ENCODE measurements at places on chromosomes 3 and 15.

- H3K4me1 ChIP-seq: no peaks in the 10 kb centered on the region
- H3K27me3 ChIP-seq: no peaks in the 10 kb centered on the region
- H3K4me3 ChIP-seq: no peak overlapping the region
- no peaks in the 10 kb centered on the region for H3K36me3 ChIP-seq
- no peak for DNase-seq
These were observed 14.8 kb downstream of the SKIL start for GRCh38 chr3:170372190-170372879.

GRCh38 chr3:149612456-149612855, 45.4 kb downstream of the WWTR1 start:
- H3K36me3 ChIP-seq: no peaks in the 10 kb centered on the region
- no peak for DNase-seq
- no peak overlapping the region for H3K27ac ChIP-seq
- H3K27me3 ChIP-seq: peaks cover 36% of the 10 kb centered on the region

DNA sequence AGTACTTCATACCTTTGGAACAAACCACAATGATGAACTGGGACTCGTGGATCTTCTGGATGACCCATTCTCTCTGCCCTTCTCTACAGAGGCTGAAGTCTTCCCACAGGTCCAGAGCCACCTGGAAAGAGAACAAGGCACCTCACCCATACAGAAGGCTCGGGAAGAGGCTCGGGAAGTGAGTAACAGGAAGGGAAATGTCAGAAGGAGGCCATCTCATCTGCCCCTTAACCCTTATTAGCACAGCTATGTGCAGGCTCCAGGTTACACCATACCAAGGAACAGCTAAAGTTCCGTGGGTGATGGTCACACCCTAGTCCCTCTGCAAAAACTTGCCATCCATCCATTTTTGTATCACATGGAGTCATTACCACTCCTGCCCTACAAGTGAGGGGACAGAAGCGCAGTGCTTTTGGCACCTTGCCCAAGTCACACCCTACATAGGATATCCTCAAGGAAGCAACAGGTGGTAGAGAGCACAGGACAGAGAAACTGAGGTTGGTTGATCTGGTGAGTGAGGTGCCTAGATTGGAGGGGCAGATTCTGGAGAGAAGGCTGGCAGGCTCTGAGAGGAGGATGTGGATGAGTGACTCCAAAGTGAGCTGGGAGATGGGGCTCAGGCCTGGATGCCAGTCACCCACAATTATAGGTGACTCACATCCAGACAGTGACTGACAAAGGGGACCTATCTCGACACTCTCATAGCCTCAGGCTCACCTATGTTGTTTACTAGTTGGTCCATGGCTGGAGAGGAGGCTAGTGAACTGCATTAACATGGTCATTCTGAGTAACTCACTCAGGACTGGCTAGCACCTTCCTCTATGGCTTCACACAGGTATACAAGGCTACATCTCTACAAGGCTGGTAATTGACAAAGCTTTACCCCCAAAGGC, 38.2 kb downstream of the SPATA12 start:
- peaks cover 5% of the 10 kb centered on the region for H3K27me3 ChIP-seq
- no peaks in the 10 kb centered on the region for H3K4me1 ChIP-seq

DNA sequence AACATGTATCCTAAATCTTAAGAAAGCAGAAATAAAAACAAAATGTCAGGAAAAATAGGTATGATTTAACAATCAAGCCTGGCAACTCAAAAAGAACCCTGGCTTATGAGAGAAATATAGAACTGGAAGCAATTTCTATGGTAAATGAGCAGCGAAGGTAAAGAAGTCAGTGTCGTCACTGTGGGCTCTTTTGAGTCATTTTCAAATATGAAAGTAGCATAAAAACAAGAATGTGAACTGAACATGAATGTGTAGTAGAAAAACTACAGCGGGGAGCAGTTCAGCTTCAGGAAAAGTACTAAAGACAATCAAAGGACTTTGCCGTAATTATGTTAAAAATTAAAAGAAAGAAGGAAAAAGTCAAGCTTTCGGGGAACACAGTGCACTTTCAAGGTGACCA, 17.5 kb downstream of the LSG1 start:
- H3K27me3 ChIP-seq: no peaks in the 10 kb centered on the region
- no peak for DNase-seq
- H3K4me3 ChIP-seq: no peak overlapping the region
- peaks cover 16% of the 10 kb centered on the region for H3K4me1 ChIP-seq
- H3K27ac ChIP-seq: no peak overlapping the region

DNA sequence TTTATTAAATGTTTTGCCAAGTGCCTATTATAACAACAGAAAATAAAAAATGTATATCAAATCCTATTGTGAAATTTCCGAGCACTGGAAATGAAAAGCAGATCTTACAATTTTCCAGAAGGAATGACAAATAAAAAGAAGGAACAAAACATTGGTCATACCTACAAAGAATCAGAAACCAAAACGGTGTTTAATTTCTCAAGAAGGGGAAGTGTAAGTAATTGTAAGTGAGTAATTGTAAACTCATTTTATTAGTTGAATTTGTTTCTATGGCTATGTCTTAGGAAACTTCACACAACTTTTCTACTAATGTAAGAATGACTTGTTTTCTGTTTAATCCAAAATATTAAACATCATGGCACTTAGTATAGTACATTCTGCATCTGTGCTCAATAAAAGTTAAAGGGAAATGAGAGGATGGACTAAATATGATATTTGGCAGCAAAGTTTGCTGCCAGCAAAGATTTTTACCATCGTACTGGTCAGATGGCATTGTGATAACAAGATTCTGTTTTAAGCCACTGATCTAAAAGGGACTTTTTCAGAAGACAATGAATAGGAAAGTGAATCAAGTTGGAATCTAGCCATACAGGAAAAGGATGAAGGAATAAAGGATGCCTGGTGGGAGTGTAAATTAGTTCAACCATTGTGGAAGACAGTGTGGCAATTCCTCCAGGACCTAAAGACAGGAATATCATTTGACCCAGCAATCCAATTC, 232.4 kb downstream of the NFKBIZ start:
- H3K36me3 ChIP-seq: no peaks in the 10 kb centered on the region
- no peak overlapping the region for H3K4me3 ChIP-seq
- H3K27me3 ChIP-seq: no peaks in the 10 kb centered on the region
- H3K27ac ChIP-seq: no peak overlapping the region

DNA sequence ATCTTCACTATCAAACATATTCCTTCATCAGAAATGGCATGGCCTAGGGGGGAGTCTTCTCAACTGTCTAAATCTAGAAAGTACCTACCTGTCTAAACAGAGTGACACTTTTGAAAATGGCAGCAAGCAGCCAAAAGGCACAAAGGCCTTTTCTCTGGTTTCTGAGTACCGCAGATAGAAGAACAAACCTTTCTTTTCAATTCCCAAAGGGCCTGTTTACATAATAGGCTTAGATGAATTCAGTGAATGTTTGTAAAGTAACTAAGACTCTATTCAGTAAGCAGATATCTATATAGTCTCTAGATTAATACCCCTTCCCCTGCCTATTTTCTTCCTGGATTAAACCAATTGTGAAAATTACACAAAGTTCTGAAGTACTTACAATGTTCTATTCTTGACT, 7.1 kb downstream of the MYEF2 start:
- no peaks in the 10 kb centered on the region for H3K27me3 ChIP-seq
- no peak overlapping the region for H3K4me3 ChIP-seq
- peaks cover 11% of the 10 kb centered on the region for H3K36me3 ChIP-seq

DNA sequence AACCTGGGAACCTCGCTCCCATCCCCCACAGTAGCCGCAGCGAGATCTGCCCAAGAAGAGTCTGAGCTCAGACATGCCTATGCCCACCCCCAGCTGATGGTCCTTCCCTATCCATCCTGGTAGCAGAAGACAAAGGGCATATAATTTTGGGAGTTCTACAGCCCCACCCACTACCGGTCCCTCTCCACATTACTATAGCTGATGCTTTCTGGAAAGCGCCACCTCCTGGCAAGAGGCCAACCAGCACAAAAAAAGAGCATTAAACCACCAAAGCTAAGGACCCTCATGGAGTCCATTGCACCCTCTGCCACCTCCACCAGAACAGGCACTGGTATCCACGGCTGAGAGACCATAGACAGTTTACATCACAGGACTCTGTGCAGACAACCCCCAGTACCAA, 168.4 kb downstream of the MEGF11 start:
- DNase-seq: peak; percentile 5
- no peaks in the 10 kb centered on the region for H3K4me1 ChIP-seq
- no peak overlapping the region for H3K4me3 ChIP-seq
- H3K27me3 ChIP-seq: peaks cover 4% of the 10 kb centered on the region
- no peaks in the 10 kb centered on the region for H3K36me3 ChIP-seq
